ENCODE measurements at places on chromosomes 11 and 22.
A peak's percentile ranks its signal among the peaks of the same experiment; 100 is the strongest.

DNA sequence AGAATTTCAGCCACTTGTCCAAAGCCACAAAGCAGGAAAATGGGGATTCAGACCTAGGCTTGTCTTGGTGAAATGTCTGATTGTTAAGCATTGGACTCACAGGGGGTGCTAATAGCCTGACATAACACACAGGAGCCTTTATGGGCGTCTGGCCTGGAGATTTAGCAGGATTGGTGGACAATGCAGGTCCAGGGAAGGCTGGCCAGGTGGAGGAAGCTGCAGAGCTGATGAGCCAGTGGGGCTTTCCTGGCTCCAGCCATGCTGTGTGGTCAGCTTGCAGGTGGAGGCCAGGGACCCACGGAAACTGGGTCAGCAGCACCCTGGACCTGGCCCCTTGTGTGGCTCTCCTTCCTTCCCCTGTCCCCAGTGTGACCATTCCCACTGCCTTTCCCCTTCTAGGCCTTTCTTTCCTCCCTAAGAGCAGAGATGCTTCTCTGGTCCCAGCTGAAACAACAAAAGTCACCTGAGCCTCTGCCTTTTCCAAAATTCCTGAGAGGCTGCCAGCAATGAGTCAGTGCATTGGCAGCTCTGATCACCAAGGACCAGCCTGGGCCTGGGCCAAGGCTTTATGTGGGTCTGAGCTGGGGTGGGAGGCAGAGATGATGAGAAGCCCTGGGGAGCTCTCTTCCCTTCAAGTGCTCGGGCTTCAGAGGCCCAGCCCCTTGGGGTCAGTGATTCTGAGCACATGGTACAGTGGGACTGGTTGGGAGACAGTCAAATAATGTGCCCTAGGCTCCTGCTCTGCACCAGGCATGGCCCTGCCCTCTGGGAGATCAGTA, 85.2 kb downstream of the CCDC81 start:
- peak; percentile 67 for DNase-seq

DNA sequence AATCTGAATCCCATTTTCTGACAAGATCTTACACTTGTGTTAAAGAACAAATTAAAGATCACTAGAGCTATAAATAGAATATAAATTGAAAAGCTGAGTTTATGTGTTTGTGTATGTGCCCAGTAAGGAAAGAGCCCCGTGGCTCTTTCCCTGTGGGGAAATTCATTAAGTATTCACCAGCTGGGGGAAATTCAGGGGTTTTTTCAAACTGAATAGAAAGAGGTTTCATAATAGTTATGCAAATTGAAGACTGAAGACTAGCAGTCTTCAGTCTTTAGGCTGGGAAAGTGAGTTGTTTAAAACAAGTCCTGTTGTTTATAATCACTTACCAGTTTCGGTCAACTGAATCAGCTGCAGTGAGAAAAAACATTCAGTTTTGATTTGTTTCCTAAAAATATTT, 11.3 kb upstream of the MS4A7 start:
- no peak for DNase-seq

GRCh38 chr11:115623021-115623451, 118.8 kb upstream of the CADM1 start:
- peak; percentile 88 for DNase-seq

DNA sequence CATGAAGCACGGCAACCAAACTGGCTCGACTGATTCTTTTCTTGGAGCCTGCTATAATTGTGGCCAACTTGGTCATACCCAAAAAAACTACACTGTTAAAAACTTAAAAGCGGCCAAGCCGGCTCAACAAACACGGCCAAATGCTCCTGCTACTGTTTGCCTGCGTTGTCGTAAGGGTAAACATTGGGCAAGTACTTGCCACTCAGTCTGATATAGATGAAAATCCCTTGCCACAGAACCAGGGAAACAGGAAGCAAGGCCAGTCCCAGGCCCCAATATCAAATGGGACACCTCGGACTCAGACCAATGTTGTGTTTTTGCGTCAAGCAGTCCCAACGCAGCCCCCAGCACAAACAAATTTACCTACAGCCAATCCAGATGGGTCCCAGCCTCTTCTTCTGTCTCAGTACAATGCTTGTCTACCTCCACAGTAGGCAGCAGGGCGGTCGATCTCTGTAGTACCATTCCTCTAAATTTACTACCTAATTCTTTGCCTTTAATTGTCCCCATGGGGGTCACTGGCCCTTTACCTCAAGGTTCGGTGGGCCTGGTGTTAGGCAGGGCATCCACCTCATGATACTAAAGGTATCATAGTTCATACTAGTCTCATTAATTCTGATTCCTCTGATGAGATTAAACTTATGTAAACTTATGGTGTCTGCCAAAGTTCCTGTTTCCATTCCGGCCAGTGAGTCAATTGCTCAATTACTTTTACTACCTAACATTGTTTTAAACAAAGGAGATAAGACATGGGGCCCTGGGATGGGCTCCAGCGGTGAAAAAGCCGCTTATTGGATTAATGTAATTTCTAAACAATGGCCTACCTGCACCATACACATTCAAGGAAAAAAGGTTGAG, 3.7 kb upstream of the COMT start:
- DNase-seq, result peak; percentile 50

DNA sequence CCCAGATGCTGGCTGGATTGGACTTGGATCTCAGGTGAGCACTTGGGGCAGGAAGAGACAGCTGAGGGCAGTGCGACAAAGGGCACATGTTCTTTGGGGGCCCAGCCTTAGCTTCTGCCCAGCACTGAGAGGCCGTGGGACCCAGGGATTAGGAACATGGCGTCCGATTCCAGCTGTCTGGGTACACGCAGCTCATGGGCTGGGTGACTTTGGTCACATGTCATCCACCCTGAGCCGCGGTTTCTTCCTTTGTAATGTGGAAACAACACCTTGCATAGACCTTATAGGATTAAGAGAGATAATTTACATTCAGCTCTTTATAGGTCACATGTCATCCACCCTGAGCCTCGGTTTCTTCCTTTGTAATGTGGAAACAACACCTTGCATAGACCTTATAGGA, 39.8 kb downstream of the MYO18B start:
- DNase-seq, result no peak

DNA sequence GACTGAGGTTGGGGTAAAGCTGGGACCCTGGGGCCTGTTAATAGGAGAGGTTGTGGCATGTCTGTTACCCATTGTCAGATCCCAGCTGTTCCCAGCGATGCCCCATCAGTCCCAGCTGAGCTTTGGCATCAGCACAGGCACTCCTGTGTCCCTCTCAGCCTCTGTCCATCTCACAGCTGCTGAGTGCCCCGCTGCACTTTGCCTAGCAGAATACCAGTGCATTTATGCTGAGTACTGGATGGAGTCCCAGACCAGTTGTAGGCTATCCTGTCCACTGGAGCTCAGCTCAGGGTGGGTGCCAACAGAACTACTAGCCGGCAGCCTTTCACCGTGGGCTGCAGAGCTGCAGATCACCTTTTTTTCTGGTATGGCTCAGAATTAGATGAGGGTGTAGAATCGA, 9.9 kb downstream of the FXYD6 start:
- no peak for DNase-seq

DNA sequence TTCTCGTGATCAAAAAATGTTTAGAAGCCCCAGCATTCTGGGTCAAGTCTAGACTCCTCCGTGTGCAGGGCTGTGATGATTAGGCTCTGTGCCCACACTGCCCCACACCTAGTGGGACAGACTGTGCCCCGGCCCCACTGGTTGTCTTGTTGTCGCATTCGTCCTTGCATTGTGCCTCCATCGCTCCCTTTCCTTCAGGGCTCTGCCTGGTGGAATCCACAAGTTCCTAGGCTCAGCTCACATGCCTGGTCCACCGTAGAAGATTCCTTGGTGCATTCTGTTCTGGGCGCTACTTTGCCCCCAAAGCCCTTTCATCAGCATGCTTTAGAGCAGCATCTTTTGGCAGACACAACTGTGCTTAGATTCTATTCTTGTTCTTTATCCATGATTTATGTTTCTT, 23.5 kb upstream of the THY1 start:
- DNase-seq, result no peak

GRCh38 chr22:23457380-23457985, 122.6 kb downstream of the IGLL1 start:
- DNase-seq, result no peak

- DNase-seq, result peak; percentile 91
Observed at GRCh38 chr11:6468712-6469495, 4.8 kb downstream of the TRIM3 start.

DNA sequence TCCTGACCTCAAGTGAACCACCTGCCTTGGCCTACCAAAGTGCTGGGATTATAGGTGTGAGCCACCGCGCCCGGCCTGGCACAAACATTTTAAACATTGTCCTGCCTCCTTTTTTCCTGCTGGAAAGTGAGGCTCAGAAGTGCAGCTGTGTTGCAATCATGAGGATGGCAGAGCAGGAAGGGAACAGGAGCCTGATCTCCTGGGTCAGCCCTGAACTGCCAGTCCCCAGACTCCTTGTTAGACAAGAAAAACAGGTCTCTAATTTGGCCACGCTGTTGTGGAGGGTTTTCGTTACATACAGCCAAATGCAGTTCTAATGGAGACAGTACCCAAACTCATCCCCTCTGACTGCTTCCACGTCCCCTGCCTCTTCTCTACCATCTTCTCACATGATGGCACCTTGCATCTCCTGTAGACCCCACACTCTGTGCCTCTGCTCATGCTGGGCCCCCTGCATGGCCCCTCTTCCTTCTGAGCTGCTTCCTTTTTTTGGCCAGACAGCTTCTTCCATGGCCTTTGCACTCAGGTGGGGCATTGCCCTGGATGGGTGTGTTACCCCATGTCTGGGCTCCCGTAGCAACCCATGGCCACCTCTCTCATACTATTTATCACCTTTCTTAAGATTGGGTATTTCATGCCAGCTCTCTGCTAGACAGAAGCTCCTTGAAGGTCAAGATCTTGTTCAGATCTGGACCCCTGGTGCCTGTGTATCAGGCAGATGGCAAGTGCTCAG, 227.1 kb downstream of the CEP164 start:
- no peak for DNase-seq

DNA sequence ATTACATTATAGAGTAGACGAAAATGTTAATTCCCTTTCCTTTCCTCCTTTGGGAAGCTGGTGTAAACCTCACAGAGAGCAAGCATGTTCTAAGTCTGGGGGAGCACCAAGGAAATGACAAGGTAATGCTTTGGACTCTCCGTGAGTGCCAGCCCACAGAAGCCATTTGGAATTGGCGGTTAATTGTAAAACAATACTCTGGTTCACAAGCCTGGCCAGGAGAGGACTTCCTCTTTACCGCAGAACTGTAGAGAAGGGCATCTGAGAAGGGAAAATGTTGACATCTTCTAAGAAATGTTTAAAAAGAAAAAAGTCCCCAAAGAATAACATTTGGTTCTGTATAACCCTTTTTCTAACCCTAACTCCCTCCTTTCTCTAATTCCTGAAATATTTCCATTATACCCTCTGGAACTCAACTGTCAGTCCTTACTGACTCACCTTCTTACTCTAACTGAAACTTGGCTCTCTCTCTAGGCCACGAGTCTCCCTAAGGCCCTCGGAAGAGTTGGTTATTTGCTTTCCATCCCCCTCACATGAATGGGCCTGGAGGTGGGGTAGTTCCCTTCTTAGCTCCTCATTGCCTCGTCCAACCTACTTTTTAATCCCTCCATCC, 379.8 kb downstream of the SOX6 start:
- DNase-seq, result peak; percentile 40

DNA sequence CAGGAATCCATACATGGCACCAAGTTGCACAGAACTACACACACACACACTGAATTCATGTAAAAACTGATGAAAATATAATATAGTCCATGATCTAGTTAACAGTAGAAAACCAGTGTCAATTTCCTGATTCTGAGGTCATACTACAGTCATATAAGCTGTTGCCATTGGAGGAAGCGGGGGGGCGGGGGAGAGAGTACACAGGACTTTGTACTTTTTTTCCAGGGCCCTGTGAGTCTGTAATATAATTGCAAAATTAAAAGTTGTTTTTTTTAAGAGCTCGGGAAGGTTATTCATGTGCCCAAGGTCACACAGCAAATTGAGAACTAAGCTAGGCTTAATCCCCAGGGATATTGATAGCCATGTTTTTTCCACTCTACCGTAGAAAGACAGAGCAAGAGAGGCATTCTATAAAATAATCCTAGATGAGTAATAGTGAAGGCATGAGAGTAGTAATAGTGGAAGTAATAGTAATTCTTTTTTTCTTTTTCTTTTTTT, 312.3 kb downstream of the MN1 start:
- DNase-seq, result peak; percentile 73

DNA sequence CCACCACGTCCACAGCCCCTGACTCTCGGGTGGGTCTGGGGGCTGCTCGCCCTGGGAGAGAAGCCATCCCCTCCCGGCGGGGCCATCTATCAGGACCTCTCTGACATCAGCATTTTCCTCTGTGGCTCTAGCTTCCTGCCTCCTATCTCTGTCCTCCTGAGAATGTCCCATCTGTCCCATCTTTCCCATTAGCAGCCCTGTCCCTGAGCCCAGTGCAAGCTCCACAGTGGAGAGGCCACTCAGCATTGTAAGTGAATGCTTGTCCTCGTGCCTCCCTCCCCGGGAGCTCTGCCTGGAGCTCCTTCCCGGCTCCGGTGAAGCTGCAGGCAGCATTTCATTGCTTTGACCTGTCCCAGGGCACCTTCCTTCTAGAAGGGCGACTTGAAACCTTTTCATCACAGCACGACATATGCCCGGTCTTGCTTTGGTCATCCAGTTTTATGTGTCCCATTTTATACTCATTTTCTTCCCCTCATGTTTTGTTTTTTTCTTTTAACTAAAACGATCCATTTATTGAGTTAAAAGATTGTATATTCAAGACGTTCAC, 49.7 kb downstream of the RTN4R start:
- no peak for DNase-seq

DNA sequence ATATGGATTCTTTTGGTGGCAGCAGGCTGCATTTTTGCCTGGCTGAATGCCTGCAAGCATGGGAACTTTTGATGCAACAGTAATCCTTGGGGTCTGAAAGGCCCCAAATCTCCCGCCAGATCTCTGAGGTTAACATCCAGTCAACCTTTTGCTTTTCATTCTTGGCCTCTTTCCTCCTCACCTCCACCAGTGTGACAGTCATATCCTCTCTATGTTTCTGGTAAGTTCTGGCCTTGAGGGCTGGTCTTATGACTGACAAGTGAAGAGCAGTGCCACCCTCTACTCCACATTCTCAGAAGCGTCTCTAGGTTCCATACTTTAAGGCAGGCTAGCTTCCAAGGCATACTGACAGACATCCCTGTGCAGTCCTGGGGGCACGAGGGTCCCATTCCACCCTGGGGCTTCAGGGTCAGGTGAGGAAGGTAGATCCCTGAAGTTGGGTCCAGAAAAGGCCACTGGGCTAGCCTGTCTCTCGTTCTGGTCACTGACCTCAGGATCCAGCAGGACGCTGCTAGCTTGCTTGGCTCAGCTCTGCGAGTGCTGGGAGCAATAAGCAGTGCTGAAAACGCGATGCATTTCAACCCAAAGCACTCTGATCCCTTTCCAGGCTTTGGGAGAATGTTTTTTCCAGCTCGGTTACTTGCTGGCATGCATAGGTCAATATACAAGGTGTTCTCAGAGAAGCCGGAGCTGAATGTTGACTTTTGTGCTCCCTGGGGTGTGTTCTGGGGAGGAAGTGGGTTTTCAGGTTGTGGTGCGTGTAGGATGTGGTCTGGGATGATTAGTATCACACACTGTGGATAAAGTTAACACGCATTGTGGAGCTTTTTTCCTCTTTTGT, 75.2 kb downstream of the PTPRJ start:
- peak; percentile 25 for DNase-seq
